ENCODE measurements at places on chromosomes 2 and 18. TPM values are rescaled to one million over a fixed set of nuclear protein-coding genes. Genes with fewer than 3 reads are reported as not detected.
A peak's percentile ranks its signal among the peaks of the same experiment; 100 is the strongest.

The GRHL1 gene
- total RNA-seq = 2.0 TPM

The BIN1 gene
- total RNA-seq = 29.6 TPM

The REEP1 gene
- total RNA-seq = not detected

The KIAA2012 gene
- not detected for total RNA-seq

The SCN2A gene
- not detected for total RNA-seq

The SP5 gene
- not detected for total RNA-seq

The LIMS4 gene
- total RNA-seq = 1.5 TPM

The MFSD2B gene
- not detected for total RNA-seq

DNA sequence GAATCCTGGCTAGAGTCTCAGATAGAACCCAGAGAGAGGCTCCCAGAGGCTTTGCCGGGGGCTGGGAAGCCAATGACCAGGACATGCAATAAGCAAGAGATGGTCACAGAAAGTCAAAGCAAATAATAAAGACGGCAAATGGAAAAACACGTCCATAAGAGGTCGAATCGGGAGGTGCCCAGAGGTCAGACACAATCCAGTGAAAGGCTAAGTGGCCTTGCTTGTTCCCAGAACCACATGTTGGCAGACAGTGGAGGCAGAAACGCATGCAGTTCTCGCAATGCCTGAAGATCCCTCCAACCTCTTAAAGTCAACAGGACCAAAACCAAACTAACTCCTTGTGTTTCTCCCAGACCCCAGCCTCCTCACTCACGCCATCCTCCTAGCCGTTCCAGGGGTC lies 3.0 kb downstream of the CYB5A start:
- peak; percentile 29 for DNase-seq

DNA sequence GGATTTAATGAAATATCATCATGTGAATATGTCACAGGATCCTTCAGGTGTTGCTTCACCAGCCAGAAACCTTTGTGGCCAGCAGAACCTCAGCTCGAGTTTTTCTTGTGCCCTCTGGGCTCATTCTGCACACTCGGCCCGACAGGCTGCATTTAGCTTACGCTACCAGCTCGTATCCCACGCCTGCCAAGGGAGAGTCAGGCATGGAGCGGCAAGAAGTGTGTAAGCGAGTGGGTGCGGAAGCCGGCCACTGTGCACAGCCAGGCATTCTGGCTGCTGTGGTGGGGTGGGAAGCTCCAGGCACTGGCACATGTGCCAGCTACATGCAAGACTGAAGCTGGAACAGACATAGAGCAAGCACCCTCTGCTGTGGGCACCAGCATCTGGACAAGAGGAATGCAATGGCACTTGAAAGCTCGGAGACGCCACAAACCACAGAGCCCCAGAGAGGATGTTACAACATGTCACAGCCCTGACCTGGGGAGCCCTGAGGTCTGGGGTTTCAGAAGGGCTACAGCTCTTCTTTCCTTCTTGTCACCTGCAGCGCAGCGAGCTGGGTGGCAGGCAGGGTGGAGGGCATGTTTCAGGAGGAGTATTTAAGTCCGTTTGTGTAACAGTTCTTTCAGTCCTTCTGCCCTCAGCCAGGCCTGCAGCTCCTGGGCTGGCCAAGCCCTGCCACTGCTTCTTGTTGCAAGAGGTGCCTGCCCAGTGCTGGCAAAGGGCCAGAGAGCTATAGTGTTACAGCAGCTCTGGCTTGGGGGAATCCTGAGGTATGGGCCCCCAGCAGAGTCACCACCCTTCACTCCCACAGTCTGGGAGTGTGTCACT lies 257.3 kb upstream of the HNMT start:
- peak; percentile 51 for DNase-seq

- no peak for DNase-seq
Measured at GRCh38 chr2:240023792-240024191, 1.4 kb downstream of the NDUFA10 start.

- no peak for DNase-seq
Measured at GRCh38 chr2:127581050-127581345, 45.5 kb downstream of the MYO7B start.

DNA sequence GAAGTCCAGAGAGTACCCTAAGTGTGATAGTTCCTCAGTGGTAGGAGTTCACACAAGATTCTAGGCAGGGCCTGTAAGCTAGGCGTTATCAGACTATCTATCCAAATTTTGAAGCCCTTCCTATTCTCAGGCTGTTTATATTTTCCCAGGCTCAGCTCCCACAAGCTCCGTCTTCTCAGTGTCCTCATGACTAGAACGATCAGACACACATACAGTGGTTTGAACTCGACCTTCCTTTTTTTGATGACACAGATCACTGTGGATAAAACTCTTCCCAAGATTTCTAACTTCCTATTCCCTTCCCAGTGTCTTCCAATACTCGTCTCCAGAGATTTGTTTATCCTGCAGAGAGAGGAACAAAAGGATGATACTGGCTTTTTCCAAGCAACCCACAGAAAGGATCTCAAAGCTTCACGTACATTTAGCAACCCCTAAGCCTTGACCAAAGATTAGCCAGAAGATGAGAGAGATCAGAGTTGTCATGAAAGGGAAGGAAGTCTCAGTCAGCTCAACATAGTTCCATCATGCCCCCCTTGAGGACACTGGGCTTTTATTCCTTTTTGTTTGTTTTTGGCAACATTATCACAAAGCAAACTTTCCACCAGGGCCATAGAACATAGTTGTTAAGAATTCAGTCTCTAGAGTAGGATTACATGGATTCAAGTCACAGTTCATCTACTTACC lies 42.3 kb upstream of the DOK6 start:
- no peak for DNase-seq

- DNase-seq = no peak
Measured at GRCh38 chr2:46000660-46001059, 296.5 kb upstream of the EPAS1 start.

DNA sequence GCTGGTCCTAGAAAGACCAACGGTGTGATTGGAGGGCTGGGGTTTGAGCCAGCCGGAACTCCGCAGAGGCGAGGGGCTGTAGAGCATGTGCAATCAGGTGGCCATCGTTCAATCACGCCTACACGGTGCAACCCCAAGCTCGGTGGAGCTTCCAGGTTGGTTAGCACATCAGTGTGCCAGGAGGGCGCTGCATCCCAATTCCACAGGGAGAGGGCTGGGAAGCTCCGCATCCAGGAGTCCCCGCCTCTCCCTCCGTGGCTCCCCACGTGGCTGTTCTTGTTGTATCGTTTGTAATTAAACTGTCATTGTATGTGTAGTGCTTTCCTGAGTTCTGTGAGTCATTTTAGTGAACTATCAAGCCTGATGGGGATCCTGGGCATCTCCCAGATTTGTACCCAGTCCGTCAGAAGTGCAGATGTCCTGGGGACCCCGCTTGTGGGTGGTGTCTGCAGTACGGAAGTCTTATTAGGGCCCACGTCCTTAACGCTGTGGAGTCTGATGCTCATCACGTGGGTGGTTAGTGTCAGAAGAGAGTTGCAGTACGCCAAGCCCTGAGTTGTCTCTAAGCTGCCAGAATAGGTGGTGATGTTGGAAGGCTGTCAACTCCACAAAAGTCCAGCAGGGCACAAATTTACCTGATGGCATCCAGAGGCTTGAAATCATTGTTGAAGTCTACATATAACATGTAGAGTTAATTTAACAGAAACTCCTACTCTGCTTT lies 20.6 kb upstream of the AMMECR1L start:
- DNase-seq = no peak

- no peak for DNase-seq
Measured at GRCh38 chr18:49380801-49381200, 79.6 kb downstream of the DYM start.

DNA sequence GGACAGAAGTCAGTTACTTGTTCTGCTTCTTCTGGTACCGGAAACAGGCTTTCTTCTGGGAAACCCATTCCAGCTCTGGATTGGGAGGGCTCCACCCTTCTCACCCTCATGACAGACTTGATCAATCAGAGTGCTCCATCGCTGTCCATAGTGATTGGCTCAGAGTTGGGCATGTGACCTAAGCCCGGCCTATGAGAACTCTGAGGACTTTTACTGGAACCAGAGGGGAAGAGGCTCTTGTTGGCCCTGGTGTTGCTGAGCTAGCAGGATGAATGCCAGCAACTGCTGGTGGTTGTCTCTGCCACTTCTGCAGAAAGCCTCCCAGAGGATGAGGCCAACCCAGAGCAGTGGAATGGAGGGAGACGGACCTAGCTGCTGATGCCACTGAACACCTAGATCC lies 33.3 kb downstream of the TMEM37 start:
- no peak for DNase-seq

GRCh38 chr2:203842373-203842772 lies 25.2 kb upstream of the CTLA4 start:
- no peak for DNase-seq

DNA sequence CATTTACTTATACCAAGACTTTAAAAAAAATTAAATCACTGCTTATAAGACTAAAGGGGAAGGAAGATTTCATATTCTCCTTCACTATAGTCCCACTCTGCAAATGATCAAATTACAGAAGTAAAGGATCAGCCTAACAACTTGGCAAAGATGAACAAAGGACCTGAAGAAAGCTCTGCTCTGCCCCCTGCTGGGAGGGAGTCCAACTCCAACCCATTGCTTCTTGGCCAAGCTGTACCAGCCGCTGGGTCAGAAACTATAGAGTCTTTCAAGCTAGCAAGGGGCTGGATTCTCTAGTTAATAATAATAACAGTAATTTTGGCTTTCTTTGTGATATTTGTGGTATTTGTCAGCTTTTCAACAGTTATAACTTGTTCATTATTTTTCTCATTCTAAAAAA lies 927.0 kb upstream of the CRIM1 start:
- peak; percentile 56 for DNase-seq

DNA sequence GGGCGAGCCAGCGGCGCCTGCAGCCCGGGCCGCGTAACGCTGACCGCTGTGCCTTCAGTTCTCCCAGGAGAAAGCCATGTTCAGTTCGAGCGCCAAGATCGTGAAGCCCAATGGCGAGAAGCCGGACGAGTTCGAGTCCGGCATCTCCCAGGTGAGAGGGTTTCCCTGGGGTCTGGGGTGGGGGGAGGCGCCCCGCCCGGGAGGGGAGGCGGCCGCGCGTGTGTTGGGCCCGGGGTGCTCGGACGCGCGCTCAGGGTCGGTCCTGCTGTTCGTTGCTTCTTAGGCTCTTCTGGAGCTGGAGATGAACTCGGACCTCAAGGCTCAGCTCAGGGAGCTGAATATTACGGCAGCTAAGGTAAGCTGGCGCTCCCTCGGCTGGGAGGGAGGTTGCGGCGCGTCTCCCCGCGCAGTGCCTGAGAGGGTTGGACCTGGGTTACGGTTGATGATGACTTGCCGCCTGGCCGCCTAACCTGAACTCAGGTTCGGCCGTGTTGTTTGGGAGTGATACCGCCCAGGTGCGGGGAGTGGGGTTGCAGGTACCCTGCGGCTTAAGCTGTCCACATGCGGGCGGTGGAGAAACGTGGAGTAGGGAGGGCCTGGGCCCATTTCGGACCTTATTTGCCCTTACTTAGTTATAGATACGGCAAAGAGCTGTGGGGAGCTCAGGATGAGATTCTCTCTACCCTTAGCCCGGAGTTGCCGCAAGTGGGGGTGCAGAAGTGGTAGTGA lies 638 bp downstream of the RPS7 start:
- no peak for DNase-seq

GRCh38 chr2:32135409-32135808 lies 30.3 kb upstream of the SLC30A6 start:
- peak; percentile 67 for DNase-seq

GRCh38 chr2:214533541-214533940 lies 122.7 kb downstream of the VWC2L start:
- no peak for DNase-seq

DNA sequence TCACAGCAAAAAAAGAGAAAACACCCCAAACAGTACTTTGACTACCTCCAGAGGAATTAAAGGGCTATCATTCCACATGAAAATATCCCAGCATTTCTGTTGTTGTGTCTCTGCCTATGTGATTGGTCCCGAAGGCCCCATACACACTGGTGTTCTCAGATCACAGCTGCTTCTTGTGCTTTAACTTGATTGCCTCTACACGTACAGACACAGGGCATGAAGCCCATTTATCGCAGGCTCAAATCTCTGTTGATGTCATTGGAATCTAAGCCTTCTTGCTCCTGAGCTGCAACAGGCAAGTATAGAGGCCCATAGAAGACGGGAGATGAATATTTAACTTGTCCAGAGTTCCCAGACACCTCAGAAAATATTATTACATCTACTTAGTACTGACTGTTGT lies 405.2 kb downstream of the NCKAP5 start:
- no peak for DNase-seq

GRCh38 chr2:134333646-134334189 lies 79.8 kb downstream of the MGAT5 start:
- DNase-seq = no peak

Measured in MCF 10A (cell line).